WTC11 (cell line): ENCODE measurements at places on chromosomes 2 and 18.

GRCh38 chr2:219495531-219496122, 3.1 kb upstream of the GMPPA start:
- peak; percentile 87 for DNase-seq
- H3K4me3 ChIP-seq = no peak overlapping the region
- H3K27ac ChIP-seq = no peak overlapping the region
- peaks cover 55% of the 10 kb centered on the region for H3K27me3 ChIP-seq

DNA sequence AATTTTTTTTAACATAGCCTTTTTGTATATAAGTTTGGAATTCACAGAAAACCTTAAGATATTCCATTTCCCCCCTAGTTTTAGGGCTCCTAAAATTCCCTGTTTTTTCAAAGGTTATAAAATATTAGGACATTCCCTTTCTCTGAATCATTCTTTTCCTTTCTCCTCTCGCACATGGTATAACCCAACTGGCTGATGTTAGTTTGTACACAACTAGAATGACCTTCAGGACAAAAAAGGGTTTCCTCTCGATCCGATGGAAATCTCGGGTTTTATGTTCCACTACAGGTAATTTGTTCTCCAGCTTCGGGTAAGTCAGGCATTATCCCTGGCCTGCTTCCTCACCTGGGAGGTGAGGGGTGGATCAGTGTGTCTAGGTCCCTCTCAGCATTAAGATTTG, 215.1 kb downstream of the LDLRAD4 start:
- H3K27ac ChIP-seq = no peak overlapping the region
- peaks cover 32% of the 10 kb centered on the region for H3K4me1 ChIP-seq
- H3K27me3 ChIP-seq = no peaks in the 10 kb centered on the region

GRCh38 chr18:1296237-1296636, 391.6 kb downstream of the ADCYAP1 start:
- H3K4me1 ChIP-seq = peaks cover 6% of the 10 kb centered on the region; the same call in 1 of the 2 replicates
- H3K27ac ChIP-seq = no peak overlapping the region
- no peak overlapping the region for H3K4me3 ChIP-seq
- H3K36me3 ChIP-seq = peaks cover 4% of the 10 kb centered on the region
- peaks cover 17% of the 10 kb centered on the region for H3K27me3 ChIP-seq

- H3K27me3 ChIP-seq = no peaks in the 10 kb centered on the region
- no peaks in the 10 kb centered on the region for H3K4me1 ChIP-seq
- DNase-seq = no peak
- H3K27ac ChIP-seq = no peak overlapping the region
Observed at GRCh38 chr2:2530334-2530733, 199.3 kb upstream of the MYT1L start.

DNA sequence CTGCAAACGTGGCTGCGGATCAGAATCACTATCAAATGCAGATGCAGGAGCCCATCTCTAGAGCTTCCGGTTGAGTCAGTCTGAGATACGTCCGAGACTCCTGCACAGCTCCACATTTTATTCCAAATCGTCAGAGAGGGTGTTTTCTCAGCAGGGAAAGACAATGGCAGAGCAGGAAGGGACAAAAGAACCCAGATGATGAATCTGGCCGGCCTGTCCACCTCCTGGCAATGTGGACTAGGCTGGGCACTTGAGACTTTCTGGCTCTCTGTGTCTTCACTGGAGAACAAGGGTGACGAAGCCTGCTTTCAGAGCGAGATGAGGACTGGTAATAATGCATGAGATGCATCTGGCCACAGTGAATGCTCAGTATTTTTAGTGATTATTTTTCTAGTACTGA, 255.9 kb upstream of the MYT1L start:
- H3K27me3 ChIP-seq = no peaks in the 10 kb centered on the region
- H3K4me1 ChIP-seq = peaks cover 16% of the 10 kb centered on the region
- H3K4me3 ChIP-seq = no peak overlapping the region
- no peak for DNase-seq

- no peaks in the 10 kb centered on the region for H3K27me3 ChIP-seq
- DNase-seq = no peak
- no peak overlapping the region for H3K27ac ChIP-seq
- H3K4me1 ChIP-seq = peaks cover 14% of the 10 kb centered on the region
Observed at GRCh38 chr2:224386876-224387275, 15.0 kb downstream of the FAM124B start.

DNA sequence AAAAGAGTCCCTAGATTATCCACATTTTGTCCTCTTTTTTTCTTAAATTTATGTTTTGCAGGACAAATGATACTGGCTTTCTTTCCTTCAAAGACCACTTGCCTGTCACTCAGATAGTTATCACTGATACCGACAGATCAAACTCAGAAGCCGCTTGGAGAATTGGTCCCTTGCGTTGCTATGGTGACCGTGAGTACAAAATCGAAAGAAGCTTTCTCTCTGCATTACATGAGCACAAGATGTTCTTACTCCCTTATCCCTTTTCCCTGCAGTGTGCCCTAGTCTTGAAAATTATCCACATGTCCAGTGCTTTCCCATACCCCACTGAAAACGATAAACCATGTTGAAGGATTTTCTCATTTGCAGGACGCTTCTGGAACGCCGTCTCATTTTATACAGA, 738.5 kb downstream of the CNTNAP5 start:
- H3K4me1 ChIP-seq = no peaks in the 10 kb centered on the region
- H3K27me3 ChIP-seq = no peaks in the 10 kb centered on the region
- H3K27ac ChIP-seq = no peak overlapping the region
- H3K36me3 ChIP-seq = no peaks in the 10 kb centered on the region
- no peak for DNase-seq

DNA sequence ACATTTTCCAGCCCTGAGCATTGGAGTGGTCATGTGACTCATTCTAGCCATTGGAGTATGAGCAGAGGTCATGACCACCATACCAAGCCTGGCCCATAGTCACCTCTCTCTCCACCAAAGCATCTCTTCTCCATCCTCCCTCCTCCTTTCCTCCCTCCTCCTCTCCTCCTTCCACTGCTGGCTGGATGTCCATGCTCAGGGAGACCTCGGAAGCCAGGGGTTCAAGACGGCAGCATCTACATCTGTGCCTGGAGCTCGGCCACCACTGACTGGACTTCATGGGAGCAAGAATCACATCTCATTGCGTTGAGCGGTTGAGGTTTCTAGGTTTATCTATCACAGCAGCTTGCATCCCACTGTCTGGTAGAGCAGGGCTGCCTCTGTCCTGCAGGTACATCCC, 252.4 kb downstream of the NDUFA10 start:
- peaks cover 3% of the 10 kb centered on the region; the same call in 1 of the 2 replicates for H3K27me3 ChIP-seq
- no peak overlapping the region for H3K4me3 ChIP-seq
- H3K36me3 ChIP-seq = peaks cover 3% of the 10 kb centered on the region
- no peaks in the 10 kb centered on the region for H3K4me1 ChIP-seq
- no peak for DNase-seq

DNA sequence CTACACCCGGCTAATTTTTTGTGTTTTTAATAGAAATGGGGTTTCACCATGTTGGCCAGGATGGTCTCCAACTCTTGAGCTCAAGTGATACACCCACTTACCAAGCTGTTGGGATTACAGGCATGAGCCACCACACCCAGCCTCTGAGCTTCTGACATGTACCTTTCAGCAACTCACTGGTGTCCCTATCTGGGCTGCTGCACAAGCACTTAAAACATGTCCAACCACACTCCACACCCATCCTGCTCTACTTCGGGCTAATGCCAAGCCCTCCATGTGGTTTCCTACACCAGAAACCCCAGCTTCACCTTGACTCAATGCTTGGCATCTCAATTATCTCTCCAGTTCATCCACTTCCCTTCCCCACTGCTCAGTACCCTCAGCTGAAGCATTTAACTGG, 22.4 kb upstream of the ARMC9 start:
- no peaks in the 10 kb centered on the region for H3K27me3 ChIP-seq
- H3K27ac ChIP-seq = no peak overlapping the region
- H3K4me1 ChIP-seq = peaks cover 8% of the 10 kb centered on the region
- H3K36me3 ChIP-seq = peaks cover 23% of the 10 kb centered on the region
- no peak overlapping the region for H3K4me3 ChIP-seq

GRCh38 chr18:61397222-61397621, 64.0 kb downstream of the CDH20 start:
- H3K27ac ChIP-seq = no peak overlapping the region
- no peak overlapping the region for H3K4me3 ChIP-seq
- H3K36me3 ChIP-seq = no peaks in the 10 kb centered on the region
- no peak for DNase-seq

DNA sequence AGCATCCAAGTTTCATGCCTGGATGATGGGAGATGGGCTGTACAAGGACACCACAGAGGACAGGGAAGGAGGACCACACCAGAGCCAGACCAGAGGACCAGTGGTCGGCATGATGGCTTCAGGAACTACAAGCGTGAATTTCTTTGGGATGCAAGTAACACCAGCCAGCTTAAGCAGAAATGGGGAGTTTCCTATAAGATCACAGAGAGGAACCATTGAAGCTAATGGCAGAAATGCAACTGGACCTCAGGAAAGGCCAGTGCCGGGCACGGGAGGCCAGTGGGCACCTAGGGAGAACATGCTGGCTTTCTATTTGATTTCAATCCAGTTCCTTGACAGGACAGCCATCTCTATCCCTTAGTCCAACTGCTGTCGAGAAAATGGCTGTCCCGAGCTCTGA, 145.4 kb downstream of the SH3BP4 start:
- DNase-seq = no peak
- no peak overlapping the region for H3K27ac ChIP-seq
- no peak overlapping the region for H3K4me3 ChIP-seq
- H3K36me3 ChIP-seq = no peaks in the 10 kb centered on the region

DNA sequence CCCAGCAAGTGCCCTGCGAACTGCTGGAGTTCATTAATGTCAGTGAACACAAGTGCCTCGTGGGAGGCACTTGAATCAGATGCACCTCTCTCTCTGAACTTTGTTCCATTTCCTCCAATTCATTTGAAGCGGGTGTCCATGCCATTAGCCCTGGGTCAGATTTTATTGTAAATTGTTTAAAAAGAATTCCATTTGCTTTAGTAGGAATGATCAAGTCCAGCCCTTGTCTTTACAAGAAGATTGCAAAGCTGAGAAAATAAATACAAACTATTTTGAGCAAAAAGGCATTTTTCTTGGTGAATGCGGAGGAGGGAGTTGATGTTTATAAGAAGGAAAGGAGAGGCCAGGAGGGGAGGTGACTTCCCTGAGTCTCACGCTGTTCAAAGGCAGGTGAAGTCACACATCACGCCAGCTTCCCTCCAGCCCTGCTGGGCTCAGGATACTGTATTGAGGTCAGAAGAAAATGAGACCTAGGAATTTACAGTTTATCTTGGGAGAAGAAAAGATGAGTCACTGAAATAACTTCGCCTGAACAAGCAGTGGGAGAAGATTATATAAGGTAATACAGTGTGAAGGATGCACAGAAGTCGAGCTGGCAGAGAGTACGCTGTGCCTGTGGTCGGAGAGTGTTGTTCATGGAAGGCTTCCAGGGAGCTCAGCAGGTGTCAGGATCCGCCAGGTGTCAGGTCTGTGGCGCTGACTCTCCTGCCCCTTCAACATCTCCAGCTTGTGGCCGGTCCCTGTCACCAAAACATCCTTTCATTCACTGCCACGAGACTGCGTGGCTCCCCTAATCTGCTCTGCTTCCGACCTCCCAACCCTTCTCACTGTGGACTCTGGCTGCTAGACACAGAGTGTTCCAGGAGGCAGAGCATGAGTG, 36.5 kb downstream of the EFR3B start:
- H3K4me3 ChIP-seq = no peak overlapping the region
- no peak for DNase-seq
- peaks cover 8% of the 10 kb centered on the region for H3K4me1 ChIP-seq
- peak overlapping the region; percentile 13; the same call in 1 of the 2 replicates for H3K27ac ChIP-seq

DNA sequence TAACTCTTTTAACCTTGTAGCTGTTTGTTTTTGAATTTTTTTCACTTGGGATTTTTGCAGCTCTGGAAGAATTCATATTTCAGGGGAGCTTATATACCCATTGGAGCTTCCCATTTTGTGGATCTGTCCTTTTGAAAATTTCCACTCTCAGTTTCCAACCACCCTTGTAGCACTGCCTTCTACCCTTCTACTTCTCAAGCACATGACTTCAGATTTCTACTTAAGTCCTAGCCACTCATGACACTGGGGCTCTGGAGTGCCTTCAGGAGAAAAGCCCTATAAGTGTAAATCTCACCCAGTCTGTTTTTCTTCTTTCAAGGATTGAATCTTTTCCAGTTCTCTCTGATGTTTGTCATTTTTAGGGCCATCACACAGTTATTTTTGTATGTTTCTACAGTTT, 283.7 kb upstream of the KCNH7 start:
- no peak for DNase-seq
- H3K4me3 ChIP-seq = no peak overlapping the region
- H3K36me3 ChIP-seq = no peaks in the 10 kb centered on the region
- no peaks in the 10 kb centered on the region for H3K27me3 ChIP-seq
- H3K4me1 ChIP-seq = no peaks in the 10 kb centered on the region

GRCh38 chr2:190354003-190354690, 10.8 kb downstream of the INPP1 start:
- no peaks in the 10 kb centered on the region for H3K36me3 ChIP-seq
- H3K4me3 ChIP-seq = no peak overlapping the region
- H3K4me1 ChIP-seq = peaks cover 5% of the 10 kb centered on the region
- no peak overlapping the region for H3K27ac ChIP-seq
- no peak for DNase-seq
- no peaks in the 10 kb centered on the region for H3K27me3 ChIP-seq

- no peaks in the 10 kb centered on the region for H3K27me3 ChIP-seq
- no peak for DNase-seq
- H3K27ac ChIP-seq = no peak overlapping the region
- H3K4me3 ChIP-seq = no peak overlapping the region
Observed at GRCh38 chr2:37080689-37081088, 3.5 kb downstream of the HEATR5B start.

DNA sequence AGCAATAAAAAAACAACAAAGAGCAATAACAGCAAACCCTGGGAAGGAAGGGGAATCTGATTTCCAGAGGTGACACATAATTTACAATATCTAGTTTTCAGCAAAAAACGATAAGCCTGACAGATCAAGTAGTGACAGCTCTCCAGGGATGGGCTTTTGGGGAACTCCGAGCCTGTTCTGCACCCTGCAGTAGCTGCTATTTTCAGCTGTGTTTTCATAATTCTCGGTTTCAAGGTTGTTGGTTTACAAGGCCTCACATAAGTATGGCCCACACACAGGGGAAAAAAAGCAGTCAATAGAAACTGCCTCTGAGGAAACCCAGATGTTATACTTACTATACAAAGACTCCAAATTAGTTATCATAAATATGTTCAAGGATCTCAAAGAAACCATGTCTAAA, 67.7 kb upstream of the CTLA4 start:
- H3K4me1 ChIP-seq = peaks cover 10% of the 10 kb centered on the region
- no peak for DNase-seq
- no peak overlapping the region for H3K4me3 ChIP-seq
